ENCODE measurements at places on chromosomes 16 and 17.

- DNase-seq, result no peak
These were observed 13.6 kb upstream of the WFDC1 start for GRCh38 chr16:84281074-84281473.

GRCh38 chr16:31464348-31464769 is 5.1 kb downstream of the ARMC5 start:
- DNase-seq, result no peak

DNA sequence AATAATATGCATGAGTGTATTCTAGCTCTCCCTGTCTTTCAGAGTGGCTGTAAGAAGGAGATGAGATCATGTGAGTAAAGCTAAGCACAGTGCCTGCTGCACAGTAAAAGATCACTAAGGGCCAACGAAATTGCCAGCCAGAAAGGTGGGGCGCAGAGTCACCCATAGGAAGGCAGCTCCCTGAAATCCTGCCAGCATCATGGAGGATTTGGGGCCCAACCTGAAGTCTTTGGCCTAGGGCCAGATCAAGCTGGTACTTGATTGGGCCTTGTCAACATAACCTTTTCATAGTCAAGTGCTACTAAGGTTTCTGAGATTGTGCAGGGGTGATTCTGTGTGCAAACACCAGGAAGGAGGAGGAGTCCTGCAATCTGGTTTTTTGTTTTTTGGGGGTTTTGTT is 16.5 kb downstream of the SCNN1B start:
- DNase-seq, result no peak

- no peak for DNase-seq
These were observed 20.0 kb downstream of the CCL17 start for GRCh38 chr16:57424583-57424982.

- no peak for DNase-seq
These were observed 93.0 kb upstream of the NETO2 start for GRCh38 chr16:47236716-47237115.

DNA sequence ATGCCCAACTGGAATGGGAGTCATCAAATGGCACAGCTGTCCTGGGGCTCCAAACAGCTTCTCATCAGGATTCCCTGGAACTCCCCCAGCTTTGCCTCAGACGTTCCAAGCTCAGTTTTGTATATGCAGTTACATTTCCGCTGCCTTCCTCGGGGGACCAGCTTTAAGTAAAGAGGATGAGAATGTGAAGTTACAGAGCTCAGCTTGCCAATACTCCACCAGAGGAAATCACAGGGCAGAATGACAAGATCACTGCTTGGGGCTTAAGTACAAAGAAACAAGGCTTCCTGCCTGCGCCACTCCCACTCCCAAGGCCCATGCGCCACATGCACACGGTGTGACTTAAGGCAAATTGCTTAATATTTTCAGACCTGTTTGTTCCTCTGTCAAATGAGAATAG is 272.4 kb upstream of the CDH11 start:
- no peak for DNase-seq

DNA sequence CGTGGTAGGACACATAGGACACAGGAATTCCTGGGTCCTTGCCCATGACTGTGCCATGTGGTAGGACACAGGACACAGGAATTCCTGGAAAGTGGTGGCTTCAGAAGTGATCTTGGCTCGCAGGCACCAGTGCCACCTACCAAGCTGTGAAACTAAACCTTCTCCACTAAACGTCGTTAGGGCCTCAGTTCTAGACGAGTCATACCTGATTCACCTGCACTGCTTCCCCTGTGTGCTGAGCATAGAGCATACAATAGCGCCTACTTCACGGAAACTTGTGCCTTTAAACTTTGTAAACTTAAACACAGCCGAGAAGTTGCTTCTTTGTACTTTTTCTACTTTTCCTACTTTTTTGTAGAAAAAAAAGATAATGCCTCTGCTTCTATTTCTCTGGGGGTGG is 4.8 kb downstream of the SOX8 start:
- DNase-seq, result no peak

GRCh38 chr16:9092282-9092977 is 986 bp downstream of the HAPSTR1 start:
- DNase-seq, result peak; percentile 30

- DNase-seq, result no peak
These were observed 144.5 kb downstream of the CLEC16A start for GRCh38 chr16:11088831-11089230.

DNA sequence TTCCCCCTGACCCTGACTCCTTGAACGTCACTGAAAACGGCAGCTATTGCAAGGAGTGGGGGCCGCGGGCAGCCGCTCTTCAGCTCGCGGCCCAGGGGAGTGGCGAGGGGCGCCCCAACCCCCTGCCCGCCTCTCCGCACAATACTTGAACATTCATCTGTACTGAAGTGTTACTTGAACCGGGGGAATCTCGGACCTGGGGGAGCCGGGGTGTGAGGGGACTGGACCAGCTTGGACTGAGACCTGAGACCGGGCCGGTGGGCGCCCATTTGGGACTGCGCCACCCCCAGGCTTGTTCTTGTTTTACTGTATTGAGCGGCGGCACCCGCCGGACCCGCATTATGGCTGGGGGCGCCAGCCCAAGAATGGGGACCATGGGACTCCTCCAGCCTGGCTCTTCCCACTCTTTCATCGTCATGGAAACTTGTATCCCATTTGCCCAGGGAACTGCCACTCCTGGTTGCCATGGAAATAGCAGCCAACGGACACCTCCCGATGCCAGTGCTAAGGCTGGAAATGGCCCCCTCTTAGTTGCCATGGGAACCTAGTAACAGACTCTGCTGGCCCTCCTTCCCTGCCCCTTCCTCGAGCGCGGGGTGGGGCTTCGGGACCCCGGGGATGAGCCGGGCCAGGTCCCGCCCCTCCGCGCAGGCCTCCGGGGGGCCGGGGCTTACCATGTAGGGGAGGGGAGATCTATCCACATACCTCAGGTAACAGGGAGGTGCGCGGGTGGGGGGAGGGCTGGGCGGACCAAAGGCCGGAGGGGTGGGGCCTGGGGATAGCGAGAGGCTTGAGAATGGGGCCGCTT is 805 bp upstream of the ORAI3 start:
- peak; percentile 98 for DNase-seq

DNA sequence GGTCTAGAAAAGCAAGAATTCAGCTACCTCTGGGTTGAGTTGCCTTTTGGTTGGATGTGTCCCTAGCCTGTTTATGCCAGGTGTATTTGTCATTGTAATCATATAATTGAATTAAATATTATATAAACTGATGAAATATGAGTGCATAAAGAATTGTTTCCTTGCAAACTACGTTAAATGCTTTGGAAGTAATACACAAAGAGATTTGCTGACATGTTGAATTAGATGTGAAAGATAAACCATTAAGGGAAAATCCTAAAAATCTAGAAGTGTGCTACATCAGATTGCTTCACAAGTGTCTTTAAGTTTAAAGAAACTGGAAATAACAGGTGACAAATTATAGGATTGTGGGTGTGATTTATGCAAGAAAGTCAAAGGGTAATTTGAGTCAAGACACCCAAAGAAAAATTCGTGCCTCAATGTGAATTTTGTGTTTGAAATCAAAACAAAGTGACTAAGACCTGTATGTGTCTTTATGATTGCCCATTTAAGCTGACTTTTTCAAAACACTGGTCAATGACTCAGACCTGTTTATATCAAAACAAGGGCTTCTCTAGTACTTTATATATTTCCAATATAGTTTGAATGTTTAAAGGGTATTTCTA is 5.1 kb upstream of the PYY start:
- peak; percentile 44 for DNase-seq

GRCh38 chr17:61340431-61341209 is 59.0 kb upstream of the TBX2 start:
- peak; percentile 35 for DNase-seq

DNA sequence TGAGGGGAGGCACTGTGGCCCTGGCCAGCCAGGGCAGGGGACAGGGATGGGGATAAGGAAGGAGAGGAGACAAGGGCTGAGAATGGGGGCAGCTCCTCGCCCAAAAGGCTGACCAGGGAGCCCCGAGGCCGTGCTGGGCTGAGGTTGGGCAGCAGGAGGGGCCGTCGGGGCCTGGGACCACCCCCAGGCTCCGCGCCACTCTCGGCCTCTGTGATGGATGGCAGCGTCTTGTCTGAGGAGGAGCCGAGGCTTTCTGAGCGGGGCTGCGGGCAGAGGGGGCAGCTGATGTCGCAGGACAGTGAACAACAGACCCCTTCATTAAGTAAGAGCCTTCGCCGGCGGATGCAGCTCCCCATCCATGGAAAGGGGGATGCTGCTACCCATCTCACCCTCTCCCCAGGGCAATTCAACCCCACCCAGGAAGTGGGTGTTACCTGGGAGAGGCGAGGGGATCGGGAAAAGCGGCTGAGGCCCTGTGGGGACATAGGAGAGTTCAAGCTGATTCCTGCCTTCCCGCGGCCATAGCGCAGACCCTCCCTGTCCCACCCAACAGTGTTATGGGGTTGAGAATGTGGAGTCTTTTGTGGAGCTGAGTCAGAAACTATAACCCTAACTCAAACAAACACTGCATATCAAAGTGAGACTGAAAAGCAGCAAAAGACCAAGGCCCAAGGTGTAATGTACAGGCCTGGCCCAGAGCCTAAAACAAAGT is 9.1 kb upstream of the RAB5C start:
- no peak for DNase-seq

DNA sequence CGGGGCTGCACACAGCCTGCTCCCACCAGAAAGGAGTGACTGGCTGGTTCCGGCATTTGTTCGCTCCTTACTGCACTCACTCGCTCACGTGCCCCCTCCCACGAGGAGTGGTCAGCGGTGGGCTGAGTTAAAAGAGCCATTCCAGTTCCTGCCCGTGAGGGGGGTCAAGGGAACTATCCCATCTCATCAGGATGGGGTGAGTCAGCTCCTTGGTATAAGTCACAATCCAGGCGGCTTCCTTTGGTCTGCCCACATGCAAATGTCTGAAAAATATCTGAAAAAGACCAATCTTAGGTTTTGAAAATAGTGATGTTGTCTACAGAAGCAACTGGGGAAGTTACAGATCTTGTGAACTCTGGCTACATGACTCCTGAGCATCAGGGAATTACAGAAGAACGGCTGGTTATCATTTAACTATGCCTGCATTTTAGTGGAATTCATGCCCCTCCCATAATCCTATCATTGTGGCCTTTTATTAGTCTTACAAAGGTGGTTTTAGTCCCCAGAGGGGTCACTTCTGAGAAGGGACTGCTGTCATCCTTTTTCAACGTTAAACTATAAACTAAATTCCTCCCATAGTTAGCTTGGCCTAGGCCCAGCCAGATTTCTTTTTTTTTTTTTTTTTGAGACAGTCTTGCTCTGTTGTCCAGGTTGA is 9.8 kb upstream of the TNFSF12 start:
- DNase-seq, result peak; percentile 36

Data from EH (cell line).